Stimulated activated CD4-positive, alpha-beta T cell treated with anti-CD3 and anti-CD28 coated beads, Interleukin-1b, Interleukin-23, amount 100 ng/mL, for 1 hour (primary cell): ENCODE measurements at places on chromosomes 6 and 20.

DNA sequence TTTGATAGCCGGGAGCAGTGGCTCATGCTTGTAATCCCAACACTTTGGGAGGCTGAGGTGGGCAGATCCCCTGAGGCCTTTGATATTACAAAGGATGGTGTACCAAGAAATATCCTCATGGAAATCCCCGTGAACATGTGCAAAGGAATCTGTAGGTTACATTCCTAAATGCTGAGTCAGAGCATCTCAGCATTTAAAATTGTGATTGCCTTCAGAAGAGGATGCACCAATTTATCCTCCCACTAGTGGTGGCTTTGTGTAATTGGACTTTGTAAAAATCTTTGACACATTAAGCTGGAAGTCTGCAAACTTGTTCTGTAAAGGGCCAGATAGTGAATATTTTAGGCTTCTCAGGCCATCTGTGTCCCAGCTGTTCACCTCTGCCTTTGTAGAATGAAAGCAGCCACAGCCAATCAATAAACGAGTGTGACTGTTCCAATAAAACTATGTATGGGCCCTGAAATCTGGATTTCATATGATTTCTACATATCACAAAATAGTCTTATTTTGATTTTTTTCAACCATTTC is 11.8 kb downstream of the TMEM14B start:
- no peak for DNase-seq

- DNase-seq: no peak
These were observed 161.3 kb upstream of the PHACTR1 start for GRCh38 chr6:12555267-12555666.

GRCh38 chr20:57275334-57275733 is 8.9 kb upstream of the BMP7 start:
- DNase-seq: no peak

DNA sequence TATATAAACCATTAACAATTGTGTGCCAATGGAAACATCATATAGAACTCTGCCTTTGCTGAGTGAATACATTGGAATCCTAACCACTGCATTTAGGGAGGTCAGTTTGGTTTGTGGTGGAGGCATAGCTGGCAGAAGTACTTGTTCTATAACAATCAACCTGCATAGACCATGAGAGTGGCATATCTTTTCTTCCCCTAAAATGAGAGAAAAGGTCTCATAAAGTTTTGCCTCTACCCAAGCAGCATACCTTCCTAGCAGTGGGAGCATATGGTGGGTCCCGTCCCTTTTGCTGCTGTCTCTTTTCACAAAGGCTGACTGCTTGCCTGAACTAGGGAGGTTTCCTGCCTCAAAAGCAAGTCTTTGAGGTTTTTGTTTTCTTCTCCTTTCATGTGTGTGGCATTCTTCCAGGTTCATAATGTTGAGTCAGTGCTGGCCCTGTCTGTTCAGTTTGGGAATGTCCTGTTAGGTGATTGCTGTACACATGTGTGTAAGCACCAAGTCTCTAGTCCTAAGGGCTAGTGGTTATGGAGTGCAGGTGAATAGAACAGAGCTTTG is 61.2 kb upstream of the SUPT3H start:
- no peak for DNase-seq

DNA sequence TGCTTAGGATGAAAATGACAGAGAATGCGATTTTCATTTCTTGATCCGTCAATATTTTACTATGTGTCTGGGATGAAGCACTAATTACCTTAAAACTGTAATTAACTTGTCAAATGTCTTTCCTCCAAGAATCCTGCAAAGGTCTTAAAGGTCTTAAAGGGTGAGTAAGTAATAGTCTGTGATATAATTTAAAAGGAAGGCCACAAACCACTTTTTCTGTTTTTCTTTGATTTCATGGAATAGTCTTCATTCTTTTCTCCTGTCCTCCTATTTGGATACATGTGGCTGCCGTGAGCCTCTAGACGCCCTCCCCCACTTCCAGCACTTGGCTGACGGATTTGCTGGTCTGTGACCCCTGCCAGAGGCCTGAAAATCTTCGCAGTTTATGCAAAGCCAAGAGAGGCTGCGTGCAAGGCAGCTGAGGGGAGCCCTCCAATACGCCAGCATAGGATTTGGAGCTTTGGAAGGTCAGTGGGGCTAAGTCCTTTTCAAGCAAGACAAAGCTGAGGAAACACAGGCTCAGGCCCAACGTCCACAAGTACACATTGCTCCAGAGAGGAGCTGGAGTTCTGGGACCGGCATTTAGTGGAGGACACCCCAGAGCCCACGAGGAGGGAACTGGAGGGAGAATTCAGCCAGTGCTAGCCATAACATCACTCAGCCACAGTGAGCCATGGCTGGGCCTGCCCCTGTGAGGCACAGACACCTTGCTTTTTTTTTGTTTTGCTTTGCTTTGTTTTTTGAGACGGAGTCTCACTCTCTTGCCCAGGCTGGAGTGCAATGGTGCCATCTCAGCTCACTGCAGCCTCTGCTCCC is 382.6 kb downstream of the SMOC2 start:
- no peak for DNase-seq

DNA sequence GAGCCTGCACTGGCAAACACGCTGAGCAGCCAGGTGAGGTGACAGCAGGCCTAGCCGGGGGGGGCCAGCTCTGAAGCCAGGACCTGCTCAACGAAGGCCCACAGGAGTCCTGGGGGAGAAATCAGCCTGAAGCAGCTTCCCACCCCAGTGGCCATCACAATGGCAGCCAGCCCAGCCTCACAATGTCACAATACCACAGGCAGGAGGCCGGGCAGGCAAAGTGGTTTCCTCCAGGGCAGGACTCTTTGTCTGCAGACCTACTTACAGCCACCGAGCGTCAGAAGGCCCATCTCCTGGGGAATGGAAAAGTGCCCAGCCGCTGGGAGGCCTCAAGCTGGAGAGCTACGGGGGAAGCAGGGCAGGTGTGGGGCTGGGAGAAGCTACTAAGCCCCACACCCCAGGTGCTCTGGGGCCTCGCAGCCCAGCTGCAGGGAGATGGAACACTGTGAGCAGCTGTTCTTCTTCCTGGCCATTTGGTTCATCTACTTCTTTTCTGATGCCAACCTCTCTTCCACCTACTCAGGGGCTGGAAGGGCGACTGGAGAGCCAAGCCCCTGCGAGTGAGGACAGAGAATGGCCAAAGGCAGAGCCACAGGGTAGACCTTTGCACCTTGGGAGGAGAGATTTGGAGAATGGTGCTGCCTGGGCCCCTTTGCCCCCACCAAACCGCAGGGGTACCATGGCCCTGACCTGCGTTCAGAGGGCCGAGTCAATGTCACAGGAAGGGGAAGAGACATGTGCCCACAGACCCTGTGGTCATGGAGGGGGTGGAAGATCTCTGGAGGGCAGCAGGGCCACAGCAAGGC is 22.3 kb upstream of the AVP start:
- no peak for DNase-seq

GRCh38 chr20:33645396-33645795 is 16.7 kb upstream of the C20orf144 start:
- no peak for DNase-seq

DNA sequence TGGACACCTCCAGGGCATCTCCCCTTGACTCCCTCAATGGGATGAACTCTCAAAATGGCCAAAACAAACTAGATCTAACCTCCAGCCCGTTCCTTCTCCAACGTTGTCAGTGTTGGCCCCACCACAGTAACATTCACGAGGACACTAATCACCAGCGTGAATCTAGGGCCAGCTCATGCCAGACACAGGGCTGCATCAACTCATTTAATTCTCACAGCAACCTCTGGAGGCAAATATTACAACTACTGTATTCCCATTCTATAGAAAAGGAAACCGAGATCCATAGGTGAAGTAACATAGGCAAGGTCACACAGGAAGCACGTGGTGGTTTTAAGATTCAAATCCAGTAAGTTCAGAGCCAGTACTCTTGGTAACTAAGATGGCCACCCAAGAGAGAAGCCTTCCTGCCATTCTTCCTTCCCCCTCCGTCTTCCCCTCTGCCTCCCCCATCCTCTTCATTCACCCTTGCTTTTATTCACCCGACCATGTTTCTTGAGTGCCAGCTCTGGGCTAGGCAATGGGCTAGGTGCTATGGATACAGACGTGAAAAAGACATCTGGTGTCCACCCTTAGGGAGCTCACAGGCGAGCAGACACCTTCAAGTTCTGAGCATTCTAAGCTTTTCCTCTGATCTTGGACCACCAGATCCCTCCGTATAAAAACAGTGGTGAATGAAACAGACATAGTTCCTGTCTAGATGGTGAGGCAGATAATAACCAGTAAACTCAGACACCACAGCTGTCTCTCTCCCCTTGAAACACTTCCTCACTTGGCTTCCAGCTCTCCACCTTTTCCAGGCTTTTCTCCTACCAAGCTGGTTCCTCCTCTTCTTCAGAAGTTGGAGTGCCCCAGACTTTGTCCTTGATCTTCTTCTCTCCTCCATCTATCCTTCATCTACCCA is 9.6 kb downstream of the CCM2L start:
- DNase-seq: no peak

- DNase-seq: no peak
These were observed 107.6 kb upstream of the RNF24 start for GRCh38 chr20:4122926-4123325.

GRCh38 chr6:41546866-41547798 is 951 bp downstream of the FOXP4 start:
- no peak for DNase-seq
